ENCODE measurements at places on chromosomes 4 and X.

DNA sequence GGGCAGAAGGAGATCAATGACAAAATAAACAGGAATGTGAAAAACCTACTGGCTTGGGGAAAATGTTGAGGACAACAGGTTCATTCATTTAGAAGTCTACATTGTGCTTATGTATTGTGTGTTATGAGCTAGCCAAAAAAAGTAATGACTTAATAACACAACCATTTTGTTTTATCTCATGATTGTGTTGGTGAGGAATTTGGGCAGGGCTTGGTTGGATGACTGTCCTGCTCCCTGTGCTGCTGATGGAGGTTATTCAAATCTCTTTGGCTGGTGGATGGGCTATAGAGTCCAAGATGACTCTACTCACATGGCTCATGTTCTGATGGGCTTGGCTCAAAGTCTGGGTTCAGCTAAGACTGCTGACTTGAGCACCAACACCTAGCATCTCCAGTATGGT, 116.3 kb downstream of the HS3ST1 start:
- DNase-seq = no peak

DNA sequence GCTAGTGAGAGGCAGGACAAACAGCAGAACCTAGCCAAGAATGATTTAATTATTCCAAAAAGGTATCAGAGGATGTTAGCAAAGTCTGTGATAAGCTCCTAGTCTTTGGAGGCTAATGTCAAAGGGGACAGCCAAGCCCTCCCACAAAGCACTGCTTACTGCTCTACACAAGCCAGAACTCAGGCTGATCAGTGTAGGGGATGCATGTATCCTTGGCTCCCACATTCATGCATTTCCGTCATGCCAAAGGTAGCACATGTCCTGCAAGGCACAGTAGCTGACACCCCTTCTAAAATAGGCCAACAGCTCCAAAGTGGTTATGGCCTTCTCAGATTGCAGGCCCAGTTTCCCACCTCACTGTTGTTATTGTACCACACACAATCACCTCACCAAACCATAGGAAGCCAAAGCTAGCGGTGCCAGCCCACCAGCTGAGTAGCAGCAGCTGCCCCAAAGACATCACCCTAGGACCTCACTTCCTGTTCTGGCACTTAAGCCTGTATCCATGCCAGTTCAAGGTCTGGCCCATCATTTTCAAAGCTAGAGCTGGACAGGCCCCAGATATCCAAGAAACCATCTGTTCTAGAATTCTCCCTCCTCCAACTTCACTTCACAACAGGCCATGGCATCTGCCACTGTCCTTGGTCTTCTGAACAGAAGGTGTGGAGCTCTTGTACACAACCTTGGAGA, 40.9 kb downstream of the TSPAN5 start:
- no peak for DNase-seq

- no peak for DNase-seq
Observed at GRCh38 chr4:42293967-42294813, 103.1 kb upstream of the SHISA3 start.

DNA sequence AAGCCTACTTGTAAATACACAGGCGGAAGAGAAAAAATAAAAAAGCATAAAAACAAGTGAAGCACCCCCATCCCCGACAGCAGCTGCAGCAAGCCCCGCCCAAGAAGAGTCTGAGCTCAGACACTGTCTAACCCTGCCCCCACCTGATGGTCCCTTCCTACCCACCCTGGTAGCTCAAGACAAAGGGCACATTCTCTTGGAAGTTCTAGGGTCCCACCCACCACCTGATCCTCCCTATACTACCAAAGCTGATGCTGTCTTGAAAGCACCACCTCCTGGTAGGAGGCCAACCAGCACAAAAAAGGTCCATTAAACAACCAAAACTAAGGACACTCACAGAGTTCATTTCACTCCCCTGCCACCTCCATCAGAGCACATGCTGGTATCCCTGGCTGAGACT, 308.2 kb downstream of the KLHL13 start:
- DNase-seq = no peak

DNA sequence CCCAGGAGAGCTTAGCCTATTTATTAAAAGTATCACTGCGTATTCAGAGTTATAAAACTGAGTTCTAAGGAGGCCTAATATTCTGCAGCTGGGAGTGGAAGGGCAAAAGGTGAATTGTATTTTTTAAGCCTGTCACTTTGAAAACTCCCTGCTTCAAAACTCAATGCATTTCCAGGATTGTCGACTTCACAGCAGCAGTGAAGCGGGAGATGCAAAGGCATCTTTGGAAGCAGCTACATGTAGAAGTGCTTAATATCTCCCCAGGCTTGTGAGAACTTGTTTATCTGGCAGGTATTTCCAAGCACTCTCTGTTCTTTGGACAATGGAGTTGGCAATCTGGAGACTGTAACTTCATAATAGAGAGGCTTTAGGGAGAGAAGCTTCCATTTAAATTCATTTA, 717.5 kb upstream of the SLIT2 start:
- DNase-seq = no peak

DNA sequence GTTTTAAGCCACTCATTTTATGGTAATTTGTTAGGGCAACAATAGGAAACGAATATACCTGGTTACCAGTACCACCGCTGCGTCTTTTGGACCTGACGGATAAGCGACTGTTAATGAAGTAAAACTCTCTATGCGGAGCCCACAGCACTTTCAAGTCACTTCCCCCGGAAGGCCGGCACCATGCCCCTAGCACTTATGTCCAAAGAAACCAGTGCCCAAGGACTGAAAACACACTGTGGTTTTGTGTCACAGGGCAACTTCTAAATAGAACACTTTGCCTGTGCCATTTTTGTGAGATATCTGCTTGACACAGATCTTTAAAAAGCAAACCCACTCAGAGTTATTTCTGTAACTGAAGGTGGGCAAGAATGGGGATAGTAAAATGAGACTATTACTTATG, 22.7 kb downstream of the SH3KBP1 start:
- DNase-seq = no peak

GRCh38 chrX:2717312-2717711, 26.2 kb downstream of the CD99 start:
- DNase-seq = no peak

- no peak for DNase-seq
Observed at GRCh38 chr4:89036535-89036934, 20.4 kb downstream of the FAM13A start.

DNA sequence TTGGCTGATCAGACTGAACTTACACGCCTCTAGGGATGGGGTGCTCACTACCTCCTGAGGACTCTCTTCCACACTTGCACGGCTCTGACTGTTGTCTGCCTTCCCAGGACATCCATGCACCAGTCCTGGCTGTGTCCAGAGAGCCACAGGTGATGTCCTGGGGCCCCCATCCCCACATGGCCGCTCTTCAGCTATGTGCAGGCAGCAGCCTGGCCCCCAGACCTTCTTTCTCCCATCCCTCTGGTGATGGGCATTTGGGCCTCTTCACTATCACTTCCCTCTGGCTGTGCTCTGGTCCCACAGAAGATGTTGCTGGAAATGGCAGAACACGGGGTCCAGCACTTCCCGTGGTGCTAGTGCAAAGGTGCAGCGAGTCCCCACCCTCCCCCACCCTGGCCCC, 40.9 kb upstream of the HMX1 start:
- no peak for DNase-seq

DNA sequence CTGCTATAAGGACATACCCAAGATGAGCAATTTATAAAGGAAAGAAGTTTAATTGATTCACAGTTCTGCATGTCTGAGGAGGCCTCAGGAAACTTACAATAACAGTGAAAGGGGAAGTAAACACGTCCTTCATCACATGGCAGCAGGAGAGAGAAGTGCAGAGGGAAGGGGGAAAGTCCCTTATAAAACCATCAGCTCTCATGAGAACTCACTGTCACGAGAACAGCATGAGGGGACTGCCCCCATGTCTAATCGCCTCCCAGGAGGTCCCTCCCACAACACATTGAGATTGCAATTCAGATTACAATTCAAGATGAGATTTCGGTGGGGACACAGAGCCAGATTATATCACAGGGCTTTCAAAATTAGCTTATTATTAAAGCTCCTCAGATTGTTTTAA, 209.5 kb upstream of the PPP3CA start:
- DNase-seq = no peak

DNA sequence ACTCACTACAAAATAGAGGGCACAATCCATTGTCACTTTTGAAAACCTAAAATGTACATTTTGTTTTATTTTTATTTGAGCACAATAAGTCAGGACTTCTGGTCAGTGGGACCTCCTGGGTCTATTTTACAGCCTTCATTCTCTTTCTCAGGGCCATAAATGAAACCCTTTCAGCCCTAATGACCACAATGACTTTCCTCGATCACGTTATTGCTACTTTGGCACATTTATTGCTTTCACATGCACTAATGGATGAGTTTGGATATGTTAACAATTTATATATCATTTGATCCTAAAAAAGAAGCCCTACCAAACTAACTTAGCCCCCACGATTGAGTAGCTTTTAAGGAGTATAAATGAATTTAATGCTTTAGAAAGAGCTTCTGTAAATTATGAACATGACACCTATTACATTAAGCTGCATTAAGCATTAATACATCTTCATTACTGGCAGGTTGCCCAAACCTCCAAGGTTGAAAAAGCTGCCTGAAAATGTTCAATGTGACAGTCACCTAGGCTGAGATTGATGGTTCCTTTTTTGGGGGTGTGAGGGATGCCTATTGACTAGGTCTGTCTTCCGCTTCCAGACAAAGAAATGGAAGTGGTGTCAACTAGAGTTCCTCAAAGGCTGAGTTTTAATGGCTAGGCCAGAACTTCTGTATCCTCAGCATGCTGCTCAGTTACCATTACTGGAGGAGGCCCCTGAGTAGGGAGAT, 296.4 kb downstream of the GPAT3 start:
- no peak for DNase-seq

DNA sequence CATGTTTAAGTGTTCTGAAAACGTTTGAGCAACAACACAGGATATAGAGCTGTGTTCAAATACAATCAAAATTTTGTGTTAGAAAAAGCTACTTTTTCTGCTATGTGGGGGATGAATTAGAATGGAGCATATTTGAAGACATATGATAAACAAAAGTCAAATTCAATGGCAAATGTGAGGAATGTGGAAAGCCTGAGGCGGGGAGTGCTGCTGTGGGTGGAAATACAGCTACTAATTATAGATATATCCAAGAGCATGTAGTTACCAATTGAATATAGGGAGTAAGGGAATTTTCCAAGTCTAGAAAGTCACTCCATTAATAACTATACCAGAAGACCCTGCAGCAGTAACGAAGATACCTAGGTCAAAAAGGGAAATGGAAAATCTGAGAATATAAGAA, 2370.4 kb upstream of the TENM3 start:
- no peak for DNase-seq

DNA sequence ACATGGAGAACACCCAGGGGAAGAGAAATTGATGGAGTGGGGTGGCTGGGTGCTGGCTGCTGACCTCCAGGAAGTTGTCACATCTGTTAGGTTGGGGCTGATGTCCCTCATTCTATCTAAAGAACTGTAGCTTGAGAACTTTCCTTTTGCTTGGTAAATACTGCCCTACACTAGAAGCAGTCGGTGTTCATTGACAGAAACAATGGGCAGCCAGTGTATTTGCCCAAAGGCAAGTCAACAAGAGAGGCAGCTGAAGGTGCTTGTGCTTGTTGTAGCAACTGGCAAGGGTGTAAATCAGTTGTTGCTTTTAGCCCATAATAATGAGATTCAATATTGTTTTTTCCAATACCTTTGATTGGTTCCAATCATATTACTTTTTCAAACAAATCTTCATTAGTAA, 956 bp downstream of the TMEM154 start:
- DNase-seq = no peak

DNA sequence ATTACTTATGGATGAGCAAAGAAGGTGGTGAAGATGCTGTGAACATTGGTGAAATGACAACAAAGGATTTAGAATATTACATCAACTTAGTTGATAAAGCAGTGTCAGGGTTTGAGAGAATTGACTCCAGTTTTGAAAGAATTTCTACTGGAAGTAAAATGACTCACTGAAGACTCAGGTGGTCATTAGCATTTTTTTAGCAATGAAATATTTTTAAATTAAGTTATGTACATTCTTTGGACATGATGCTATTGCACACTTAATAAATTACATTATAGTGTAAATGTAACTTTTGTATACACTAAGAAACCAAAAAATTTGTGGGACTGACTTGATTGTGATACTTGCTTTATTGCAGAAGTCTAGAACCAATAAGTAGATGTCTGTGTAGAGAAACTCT, 56.9 kb downstream of the USO1 start:
- DNase-seq = no peak

GRCh38 chrX:117752745-117753144, 363.9 kb downstream of the KLHL13 start:
- DNase-seq = no peak

DNA sequence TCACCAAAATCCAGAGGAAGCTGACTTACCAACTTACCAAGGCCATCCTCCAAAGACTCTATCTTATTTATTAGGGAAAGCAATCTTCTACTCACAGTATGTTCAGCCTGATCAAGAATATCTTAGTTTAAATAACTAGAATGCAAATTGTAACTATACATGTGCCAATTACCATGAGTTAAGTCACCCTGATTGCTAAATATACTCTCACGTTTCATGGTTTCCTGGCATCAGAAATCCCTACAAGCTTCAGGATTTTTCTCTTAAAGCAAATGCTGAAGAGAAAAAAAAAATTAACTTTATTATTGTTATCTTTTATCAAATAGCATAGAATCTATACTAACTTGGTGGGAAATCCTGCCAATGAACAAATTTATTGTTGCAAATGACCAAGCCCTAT, 63.0 kb upstream of the MXD4 start:
- no peak for DNase-seq

DNA sequence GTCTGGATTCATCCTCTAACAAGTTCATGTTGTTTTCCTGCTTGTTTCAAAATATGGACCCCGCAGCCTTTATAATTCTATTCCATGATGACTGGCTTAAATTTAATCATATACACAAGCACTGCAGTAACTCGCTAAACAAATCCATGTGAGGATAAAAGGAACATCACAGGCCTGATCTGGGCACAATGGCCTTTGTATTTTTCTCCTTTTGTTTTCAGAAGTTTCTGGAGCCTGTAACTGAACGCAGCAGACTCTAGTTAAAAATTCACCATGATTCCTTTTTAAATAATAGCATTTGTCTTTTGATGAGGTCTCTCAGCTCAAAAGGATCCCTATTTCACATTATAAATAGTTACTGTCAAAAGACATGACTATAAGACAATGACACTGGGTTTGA, 30.2 kb upstream of the TMEM184C start:
- DNase-seq = no peak

- no peak for DNase-seq
Observed at GRCh38 chrX:132443196-132444135, 45.4 kb downstream of the MBNL3 start.

GRCh38 chr4:85812776-85813175, 337.8 kb downstream of the ARHGAP24 start:
- DNase-seq = no peak

- DNase-seq = no peak
Observed at GRCh38 chrX:96729868-96730643, 45.4 kb downstream of the DIAPH2 start.

DNA sequence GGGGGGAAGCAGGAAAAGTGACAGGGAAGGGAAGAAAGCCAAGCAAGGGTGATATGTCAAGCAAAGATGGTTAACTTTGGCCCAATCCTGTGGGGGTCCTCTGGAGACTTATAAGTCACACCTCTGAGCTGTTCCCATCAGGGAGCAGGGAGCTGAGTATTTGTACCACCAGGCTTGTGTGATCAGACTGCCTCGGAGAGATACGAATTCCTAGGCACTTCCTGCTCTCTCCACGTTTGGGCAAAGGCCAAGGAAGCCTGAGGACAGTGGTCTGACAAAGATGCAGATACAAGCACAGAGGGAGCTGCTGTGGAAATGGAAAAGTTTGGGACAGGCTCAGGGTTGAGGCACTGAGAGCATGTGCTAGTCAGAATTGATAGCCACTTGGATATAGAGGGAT, 10.4 kb upstream of the PPP3CA start:
- no peak for DNase-seq

GRCh38 chrX:74179499-74179898, 124.5 kb upstream of the ZCCHC13 start:
- DNase-seq = no peak
